CD4-positive, alpha-beta T cell treated with Interleukin-12 subunit alpha and Interleukin-12 subunit beta, for 1 hour (primary cell): ENCODE measurements at places on chromosomes 16 and 17.

DNA sequence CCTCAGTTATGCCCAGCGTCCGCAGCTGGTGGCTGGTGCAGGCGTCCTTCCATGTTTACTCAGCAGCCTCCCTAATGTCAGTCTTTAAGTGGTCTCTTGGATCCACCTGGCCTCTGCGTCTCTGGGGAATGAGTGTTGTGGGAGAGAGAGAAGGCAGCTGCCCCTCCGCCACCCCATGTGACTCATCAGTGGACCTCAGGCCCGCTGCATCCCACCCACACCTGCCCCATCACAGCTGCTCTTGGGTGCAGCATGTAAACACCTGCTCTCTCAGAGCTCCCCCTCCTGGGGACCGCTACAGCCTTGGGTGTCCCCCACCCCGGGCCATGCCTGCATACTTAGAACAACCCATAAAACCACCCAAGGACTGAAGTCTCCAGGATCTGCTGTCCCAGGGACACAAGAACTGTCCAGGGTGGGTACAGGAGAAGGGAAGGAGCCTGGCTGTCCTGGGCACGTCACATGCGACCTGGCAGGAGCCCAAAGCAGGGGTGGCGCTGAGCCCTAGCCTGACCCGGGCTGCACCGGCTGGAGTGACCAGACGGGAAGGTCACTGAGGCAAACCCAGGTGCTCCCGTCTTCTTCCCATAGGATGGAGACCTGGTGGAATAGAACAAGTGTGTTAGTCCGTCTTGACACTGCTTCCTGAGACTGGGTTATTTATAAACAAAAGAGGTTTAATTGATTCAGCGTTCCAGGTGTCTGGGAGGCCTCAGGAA, 4.2 kb downstream of the C16orf90 start:
- no peak for DNase-seq

DNA sequence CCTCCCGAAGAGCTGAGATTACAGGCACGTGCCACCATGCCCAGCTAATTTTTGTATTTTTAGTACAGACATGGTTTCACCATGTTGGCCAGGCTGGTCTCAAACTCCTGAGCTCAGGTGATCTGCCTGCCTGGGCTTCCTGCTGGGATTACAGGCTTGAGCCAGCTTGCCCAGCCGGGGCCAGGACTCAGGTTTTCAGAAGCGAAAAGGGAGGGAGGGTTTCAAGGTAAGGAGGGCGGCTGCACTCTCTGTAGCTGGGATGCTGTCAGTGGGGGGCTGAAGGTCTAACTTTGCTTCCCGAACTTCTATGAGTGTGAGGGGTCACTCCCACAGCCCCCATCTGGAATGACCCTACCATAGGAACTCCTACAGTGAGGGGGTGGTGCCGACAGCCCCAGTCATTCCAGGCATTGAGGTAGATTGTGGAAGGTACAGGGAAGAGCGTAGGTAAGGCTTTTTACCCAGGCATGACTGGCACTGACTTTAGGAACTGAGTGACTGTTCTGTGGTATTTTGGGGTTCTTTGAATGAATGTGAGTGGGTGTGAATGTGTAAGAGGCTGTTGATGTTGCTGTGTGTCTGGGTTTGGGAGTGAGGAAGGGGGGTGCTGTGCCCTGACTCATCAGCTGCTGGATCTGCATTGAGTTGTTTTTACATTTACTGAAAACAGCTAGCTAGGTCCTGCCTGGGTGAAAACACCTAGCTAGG, 3.8 kb upstream of the C1QL1 start:
- no peak for DNase-seq

GRCh38 chr16:83615141-83615952, 192.4 kb upstream of the HSBP1 start:
- no peak for DNase-seq

DNA sequence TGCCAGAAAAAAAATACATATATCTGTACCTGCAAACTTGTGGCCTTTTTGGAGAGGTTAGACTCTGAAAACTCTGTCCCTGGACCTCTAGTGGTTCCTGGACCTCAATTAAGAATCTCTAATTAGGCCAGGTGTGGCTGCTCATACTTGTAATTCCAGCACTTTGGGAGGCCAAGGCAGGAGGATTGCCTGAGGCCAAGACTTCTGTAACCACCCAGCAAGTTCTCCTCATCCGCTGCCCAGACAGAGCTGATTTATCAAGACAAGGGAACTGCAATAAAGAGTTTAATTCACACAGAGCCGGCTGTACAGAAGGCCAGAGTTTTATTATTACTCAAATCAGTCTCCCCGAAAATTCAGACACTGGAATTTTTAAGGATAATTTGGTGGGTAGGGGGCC, 4.2 kb downstream of the ASPA start:
- DNase-seq = no peak

DNA sequence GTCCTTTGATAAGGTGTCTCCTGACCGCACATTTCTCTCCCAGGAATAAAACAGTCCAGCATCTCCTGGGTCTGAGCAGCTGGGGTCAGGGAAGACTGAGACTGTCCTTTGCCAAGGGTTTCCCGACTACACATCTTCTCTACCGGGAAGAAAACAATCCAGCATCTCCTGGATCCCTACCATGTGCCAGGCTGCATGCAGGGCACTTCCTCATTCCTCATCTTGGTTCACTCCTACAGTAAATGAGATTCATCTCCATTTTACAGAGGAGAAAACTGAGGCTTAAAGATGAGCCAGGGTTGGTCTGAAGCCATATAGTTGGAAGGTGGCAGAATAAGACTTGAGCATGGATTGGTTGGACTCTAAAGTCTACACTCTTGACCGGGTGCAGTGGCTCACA, 36.7 kb downstream of the NOG start:
- DNase-seq = no peak

DNA sequence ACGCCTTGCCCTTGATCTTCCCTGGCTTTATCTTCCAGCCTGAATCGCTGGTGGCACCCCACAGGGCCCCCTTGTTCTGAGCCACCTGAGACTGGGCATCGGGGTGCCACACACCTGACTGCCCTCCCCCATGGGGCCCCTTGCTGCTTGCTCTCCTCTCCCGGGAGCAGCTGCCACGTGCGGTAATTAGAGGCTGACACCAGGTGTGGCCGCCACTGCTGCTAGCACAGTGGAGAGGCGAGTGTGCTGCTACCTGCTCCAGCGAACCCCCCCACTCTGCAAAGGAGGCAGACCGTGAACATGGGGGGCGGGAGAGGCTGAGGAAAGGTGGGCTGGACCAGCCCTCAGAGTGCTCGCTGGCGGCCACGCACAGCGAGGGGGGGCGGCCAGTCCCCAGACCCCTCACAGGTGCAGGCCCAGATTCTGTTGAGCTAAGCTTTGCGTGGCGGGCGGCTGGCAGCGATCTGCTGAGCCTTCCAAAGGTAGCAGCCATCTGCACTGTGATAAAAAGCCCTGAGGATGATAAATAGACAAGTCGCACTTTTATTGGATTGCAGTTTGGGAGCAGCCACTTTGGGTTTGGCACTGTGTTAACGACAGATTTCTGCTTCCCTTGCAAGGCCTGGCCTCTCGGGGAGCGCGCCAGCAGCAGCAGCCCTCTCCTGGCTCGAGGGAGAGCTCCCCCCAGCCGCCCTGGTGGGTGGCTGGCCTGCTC, 167.9 kb upstream of the GSE1 start:
- DNase-seq = no peak

GRCh38 chr16:78444-79150, 572 bp downstream of the MPG start:
- no peak for DNase-seq

DNA sequence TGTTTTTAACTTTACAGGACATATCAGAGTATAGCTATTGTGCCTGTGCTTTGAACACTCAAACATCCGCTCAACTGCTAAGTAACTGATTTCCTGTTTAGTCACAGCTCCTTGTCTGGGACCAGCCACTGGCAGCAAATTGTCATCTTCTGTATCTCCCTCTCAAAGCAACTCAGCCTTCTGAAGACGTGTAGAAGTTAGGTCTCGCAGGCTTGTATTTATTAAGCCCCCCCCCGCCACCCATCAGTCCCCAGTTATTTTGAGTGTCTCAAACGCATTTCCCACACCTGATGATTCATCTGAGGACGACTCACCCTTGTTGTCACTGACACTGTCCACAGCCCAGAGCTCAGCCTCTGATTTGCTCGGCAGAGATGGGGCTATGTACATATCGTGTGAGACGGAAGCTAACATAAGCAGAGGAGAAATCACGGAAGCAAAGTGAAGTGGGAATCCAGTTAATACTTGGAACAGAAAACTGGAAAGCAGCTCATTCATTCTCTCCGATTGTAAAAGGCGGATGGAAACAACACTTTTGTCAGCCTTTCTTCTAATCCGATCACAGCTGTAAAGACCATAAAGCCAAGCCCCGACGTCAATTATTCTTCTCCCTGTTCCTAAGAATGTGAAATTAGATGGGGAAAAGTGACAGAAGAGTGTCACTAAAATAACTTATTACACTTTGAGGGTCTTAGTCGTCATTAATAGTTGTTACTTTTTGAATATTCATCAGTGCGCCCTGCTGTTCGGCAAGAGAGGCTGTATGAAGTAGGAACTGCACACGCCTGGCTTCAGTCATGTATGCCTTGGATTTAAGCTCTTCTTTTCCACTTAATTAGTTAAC, 64.2 kb downstream of the PITPNC1 start:
- peak; percentile 89 for DNase-seq

DNA sequence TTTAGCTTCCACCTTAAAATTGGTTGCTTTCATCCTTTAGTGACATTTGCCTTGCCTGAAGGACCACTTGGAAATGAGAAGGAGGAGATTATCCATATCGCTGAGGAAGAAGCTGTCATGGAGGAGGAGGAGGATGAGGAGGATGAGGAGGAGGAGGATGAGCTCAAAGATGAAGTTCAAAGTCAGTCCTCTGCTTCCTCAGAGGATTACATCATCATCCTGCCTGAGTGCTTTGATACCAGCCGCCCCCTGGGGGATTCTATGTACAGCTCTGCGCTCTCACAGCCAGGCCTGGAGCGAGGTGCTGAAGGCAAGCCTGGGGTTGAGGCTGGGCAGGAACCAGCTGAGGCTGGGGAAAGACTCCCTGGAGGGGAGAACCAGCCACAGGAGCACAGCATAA, 11.5 kb upstream of the TMEM106A start:
- no peak for DNase-seq

- no peak for DNase-seq
Measured at GRCh38 chr16:51107742-51108141, 43.3 kb downstream of the SALL1 start.

DNA sequence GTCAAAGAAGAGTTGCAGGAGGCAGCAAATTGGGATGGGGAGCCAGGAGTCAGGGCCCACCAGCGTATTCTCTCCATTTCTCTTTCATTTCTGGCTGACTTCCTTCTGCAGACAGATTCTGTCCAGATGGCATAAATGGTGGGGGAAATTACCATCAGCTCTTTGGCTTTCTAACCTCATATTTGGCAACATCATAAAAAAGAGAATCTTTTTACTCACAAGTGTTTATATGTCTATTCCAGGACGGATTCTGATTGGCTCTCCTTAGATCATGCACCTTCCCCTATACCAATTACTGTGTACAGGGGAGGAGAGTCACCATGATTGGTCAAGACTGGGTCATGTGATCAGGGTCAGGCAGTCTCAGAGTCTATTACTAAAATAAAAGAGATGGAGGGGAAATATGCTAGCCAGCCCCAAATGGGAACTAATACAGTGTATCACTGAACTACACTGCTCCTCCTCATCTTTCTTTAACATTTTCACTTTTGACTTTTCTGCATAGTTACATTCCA, 537.1 kb upstream of the EEF2KMT start:
- no peak for DNase-seq

- no peak for DNase-seq
Measured at GRCh38 chr16:84072014-84072413, 29.4 kb upstream of the SLC38A8 start.

DNA sequence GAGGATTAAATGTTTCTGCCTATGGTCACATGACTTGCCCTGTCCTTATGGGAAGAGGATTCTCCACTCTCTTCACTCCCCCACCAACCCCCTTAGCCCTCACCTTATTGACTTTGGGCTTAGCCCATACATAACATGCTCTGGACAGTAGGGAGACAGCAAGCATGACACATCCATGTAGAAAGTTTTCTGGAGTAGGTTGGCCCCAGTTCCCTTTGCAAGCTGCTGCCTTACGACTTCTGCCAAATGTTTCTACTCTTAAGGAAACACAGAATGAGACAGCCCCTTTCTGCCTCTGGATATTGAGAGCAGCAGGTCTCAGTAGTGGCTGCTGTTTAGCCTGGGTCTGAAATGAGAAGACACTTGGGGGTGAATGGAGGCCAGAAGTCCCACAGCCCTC, 282.2 kb downstream of the MAP2K6 start:
- DNase-seq = no peak

GRCh38 chr17:58601976-58602375, 87.5 kb upstream of the MTMR4 start:
- DNase-seq = no peak

GRCh38 chr17:74972973-74973328, 392 bp upstream of the HID1 start:
- DNase-seq = no peak

GRCh38 chr16:85483424-85483823, 129.7 kb upstream of the GSE1 start:
- no peak for DNase-seq

DNA sequence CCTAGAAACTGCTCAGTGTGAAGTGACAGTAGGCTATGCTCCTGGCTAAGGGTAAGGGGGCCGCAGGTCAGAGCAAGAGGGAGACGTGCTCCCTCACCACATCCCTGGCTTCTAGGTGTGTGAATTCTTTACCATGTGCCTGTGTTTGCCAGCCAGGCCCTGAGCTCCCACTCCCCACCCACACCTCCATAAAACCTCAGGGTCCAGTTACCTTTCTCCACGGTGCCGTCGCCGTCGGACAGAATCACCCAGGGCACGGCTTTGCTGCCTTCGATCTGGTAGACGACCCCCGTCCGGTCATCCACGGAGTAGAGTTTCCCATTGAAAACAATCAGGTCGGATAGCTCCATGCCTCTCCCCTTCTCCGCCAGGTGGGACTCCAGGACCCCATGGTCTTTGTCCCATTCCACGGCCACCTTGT, 12.8 kb downstream of the CANT1 start:
- no peak for DNase-seq

DNA sequence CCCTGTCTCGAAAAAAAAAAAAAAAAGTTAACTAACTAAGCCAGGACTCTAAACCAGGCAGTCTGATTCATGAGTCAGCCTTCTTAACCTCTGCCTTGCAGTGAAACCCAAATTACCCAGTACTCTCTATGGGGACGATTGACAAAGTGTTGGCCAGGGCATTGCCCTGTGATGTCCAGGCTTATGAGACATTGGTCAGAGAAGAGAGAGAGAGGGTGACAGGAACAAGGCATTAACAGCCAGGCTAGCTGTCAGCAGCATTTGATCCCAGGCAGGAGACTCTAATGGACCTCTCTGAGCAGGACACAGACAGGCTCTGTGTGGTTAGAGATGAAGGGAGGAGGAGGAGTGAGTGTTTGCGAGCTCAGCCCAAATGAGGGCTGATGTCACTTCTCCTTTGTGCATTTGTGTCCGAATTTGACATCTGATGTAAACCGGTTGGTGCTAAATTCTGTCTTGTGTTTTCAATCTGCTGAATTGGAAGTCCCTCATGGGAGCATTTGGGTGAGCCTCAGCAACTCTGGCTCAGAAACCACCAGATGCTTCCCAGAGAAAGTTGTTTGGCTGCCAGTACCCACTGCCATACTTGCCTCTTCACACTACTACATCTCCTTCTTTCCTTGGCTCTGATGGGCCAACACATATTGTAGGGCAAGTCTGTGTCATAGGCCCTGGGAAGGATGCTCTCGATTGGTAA, 4.3 kb upstream of the MYL4 start:
- peak; percentile 51 for DNase-seq

- DNase-seq = no peak
Measured at GRCh38 chr17:42692489-42692888, 10.2 kb downstream of the CNTNAP1 start.
